Activated effector memory CD4-positive, alpha-beta T cell treated with Interleukin-2 at 50 U/mL for 16 hours (primary cell): ENCODE measurements at places on chromosomes 11 and 22.

GRCh38 chr11:71221201-71221600 is 31.2 kb downstream of the SHANK2 start:
- DNase-seq = no peak

- no peak for DNase-seq
Observed at GRCh38 chr11:103887001-103887658, 149.3 kb upstream of the DDI1 start.

DNA sequence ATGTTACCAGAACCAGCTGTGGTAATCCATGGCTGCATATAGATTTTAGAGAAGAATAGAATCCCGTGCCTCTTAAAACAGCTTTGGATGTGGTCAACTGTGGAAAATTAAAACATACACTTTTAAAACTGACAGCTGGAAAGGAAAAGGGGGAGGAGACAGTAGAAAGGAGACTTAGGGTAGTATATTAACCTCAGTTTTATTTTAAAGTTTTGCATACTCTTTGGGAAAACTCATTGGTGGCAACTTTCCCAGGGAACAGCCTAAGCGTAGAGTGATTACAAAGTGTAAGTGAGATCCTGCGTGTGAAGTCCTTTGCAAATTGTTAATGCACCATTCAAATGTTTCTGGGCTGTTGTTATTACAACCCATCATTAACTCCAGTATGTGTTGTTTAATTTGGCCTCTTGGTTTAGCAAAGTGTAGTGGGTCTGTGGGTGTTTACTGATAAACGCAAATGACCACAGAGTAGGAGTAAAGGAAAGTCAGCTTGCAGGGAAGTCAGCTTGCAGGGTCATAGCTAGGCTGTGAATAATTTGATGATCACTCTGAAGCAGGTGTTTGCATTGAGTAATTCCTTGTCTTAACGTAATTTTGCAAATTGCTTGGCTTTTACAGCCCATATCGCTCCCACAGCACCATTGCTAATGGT is 88.0 kb upstream of the DBX1 start:
- DNase-seq = no peak

DNA sequence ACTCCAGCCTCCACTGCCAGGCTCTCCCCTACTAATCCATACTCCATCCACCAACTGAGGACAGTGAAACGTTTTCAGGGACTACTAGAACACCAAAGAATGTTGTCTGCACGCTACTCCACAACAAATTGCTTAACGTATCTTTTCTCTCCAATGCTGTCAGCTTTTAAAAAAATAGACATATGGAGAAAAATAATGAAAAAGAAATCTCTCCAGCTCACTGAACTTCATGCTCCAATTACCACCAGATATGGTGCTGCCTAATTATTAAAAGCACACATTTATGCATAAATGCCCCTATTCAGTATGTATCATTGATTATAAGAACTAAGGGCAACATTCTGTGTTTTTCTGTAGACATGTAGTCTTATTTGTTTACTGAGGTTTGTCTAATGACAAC is 672.2 kb upstream of the ANO3 start:
- DNase-seq = no peak

- DNase-seq = no peak
Observed at GRCh38 chr11:113419454-113420003, 31.9 kb downstream of the ANKK1 start.

GRCh38 chr11:8081591-8082250 is 710 bp downstream of the TUB start:
- DNase-seq = no peak

DNA sequence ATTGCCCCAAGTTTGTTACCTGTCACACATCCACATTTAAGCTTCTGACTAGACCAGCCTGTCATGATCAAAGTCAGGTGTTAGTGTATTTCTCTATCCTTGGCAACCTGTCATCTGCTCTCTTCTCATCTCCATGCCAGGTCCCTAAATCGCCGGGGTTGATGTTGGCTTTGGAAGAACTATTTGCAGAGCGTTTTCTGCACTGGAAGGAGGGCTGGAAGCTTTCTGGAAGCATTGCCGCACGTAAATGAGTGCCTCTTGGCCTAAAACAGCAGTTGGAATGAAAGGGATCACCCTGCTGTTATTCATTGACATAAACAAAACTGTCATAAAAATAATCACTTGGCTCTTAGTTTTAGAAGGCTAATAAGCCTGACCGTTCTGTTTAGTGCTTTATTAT is 1.4 kb downstream of the TTC12 start:
- no peak for DNase-seq

GRCh38 chr11:76365038-76365679 is 15.8 kb downstream of the THAP12 start:
- no peak for DNase-seq

DNA sequence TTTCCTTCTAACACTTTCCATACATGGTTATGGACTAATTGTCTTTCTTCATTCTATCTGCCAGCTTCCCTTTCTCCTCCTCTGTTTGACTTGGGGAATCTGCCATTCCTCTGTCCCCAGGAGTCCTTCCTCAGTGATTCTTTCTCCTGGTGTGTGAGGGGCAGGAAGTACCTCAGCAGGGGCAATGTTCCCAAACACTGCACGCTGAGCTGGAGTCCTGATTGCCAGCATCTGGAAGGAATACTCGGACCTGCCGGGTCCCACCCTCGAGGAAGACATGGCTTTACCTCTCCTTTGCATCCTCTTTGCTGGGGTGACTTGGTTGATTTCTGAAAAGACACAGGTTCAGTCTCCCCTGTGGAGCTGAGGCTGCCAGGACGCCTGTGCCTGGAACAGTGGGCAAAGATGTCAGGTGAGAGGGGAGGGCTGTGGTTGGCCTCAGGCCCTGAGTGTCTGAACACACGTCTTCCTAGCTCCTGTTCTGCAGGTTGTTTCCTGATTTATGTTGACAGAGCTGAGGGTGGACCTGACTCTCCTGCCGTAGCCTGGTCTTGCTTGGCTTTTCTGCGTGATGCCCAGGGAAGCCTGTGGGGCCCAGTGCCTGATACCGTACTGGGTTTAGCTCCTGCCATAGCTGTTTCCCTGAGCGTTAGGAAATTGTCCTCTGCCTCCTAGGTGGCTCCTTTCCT is 4.3 kb downstream of the COX8A start:
- DNase-seq = no peak

DNA sequence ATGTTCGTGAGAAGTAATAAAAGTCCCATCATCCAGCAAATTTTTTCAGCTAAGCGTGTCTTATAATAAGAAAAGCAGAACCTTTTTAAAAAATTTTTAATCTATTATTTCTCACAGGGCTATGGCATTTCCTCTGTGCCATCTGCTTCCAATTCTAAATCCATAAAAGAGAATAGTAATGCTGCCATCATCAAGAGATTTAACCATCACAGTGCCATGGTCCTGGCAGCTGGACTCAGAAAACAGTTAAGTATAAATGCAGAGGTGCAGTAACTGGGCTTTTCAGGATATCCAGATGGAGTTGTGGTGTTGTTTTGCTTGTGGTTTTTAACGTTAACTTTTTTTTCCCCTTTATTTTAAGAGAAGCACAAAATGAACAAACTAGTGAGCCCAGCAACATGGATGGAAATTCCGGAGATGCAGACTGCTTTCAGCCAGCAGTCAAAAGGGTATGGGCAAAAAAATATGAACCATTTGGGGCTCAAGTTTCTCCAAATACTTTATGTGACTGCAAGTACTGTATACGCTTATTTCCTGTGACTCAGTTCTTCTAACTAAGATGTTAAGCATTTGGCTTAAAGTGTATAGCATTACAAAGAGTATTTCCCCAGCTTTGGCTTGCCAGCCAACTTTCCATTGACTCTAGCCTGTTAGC is 25.2 kb downstream of the GTF2H1 start:
- no peak for DNase-seq

DNA sequence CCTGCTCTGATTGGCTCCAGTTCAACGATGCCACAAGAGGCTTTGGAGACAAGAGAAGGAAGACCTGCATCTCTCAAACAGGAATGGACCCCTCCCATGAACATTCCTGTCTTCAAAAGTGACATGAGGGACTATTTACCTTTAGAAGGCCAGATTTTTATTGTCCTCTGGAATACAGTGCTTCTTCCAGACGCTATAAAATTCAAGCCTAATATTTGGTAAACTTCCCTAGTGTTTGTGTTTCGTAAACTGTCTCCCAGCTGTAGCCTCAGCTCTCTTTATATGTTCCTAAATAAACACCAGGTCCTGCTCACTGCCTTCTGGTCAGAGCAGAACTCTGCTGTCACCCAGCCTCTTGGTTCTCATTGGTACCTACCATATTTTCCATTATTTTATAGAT is 157.8 kb downstream of the CCDC34 start:
- no peak for DNase-seq
